ENCODE measurements at places on chromosomes 11 and 22.

- DNase-seq = no peak
These were observed 9.4 kb upstream of the PIM3 start for GRCh38 chr22:49951000-49951677.

GRCh38 chr11:63243533-63243932, at the start of gene SLC22A25:
Gene SLC22A25, minus strand, starts transcription at chr11:63243599. Its CDS starts 13,947 bp downstream, at chr11:63229652.
- DNase-seq = no peak

DNA sequence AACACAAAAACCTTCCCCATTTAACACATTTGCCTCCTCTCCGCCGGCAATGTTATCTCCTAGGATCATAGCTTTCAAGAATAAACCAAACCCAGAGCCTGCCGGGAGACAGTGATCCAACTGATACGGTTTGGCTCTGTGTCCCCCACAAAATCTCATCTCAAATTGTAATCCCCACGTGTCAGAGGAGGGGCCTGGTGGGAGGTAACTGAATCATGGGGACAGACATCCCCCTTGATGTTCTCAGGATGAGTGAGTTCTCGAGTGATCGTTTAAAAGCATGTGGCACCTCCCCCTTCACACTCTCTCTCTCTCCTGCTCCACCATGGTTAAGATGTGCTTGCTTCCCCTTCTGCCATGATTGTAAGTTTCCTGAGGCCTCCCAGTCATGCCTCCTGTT, 33.3 kb downstream of the RBFOX2 start:
- DNase-seq = no peak

- DNase-seq = no peak
These were observed 22.7 kb upstream of the RASD2 start for GRCh38 chr22:35517769-35518530.

- peak; percentile 25 for DNase-seq
These were observed 102.7 kb downstream of the MRTFA start for GRCh38 chr22:40533712-40534378.

- no peak for DNase-seq
These were observed 35.3 kb downstream of the MYBPC3 start for GRCh38 chr11:47317064-47317828.

- DNase-seq = no peak
These were observed 9.3 kb upstream of the MIAT start for GRCh38 chr22:26648011-26648497.

DNA sequence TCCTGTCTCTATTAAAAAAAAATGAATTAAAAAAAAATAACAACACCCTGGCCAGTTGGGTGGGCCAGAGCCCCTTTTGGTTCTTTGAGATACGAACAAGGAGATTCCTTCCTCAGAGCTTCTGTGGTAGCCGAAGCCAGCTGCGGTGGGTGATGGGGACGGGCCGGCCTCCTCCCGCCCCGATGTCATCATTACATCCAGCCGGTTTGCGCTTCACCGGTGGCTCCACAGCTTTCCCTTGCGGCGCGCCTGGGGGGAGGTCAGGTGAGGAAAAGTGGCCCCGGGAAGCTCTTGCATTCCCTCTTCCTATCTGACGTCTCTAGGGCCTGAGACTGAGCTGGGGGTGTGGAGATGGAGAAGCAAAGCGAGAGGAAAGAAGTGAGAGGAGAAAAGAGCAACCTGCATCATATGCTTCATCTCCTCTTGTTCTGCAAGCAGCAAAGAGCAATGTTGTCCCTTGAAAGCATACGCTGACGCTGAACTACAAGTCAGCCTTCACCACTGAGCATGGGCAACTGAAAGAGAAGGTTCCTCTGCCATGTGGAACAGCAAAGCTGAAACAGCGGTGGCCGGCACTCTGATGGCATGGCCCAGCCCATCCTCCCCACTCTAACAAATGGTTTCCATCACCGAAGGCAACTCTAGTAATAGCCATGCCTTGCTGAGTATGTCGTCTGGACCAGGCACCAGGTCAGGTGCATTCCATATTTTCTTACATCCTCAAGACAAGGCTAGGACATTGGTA, 6.0 kb downstream of the ADAMTS8 start:
- DNase-seq = no peak

DNA sequence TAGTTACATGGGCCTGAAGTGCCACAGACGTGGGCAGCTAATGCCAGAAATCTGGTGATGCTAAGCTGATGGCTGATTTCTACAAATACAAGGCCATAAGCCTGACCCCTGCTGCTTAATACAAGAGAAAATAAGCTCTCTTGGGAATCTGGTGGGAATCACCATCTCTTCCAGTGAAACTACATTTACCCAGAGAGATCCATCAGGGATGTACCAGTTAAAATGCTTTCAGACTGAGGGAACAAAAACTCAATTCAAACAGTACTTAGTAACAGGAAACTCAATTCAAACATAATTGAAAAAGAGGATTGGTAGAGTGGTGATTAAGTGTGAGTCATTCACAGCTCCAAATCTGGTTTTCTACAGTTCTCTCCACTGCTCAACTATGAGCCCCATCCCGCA, 1.7 kb upstream of the CAVIN3 start:
- no peak for DNase-seq

DNA sequence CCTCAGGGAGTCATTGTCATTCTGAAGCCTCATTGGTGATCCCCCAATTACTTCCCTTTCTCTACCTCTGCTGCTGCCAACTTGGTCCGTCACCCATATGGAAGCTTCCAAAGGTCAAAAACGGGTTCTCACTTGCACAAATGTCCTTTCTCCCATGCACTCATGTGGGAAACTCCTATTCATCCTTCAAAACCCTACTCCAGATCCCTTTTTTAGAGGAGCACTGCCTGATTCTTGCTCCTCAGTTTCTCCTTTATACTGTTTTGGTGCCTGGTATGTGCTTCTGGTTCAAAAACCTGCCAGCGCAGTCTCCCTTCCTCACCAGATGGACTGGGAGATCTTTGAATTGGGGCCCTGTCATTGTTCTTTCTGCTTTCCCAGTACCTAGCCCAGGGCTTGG, 41.9 kb downstream of the MYO18B start:
- DNase-seq = no peak

DNA sequence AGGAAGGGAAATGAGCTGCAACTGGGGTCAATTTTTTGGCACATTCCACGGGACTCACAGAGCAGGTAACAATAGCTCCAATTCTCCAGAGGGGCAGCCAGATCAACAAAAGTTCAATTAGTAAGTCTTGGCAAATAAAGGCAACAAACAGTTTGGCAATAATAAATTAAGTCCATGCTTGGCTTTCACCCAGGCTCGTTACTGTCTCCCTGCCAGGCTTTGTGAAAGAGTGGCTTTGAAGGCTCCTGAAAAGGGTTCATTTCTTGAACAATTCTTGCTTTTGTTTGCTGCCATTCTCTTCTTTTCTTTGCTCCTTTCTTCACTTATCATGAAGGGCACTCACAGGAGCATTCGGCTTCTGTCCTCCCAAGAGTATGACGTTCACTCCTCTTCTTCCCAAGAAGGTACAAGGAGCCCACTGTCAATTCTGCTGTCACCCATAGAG, 123.3 kb downstream of the APIP start:
- DNase-seq = no peak

GRCh38 chr11:47216121-47216798, 1.5 kb downstream of the DDB2 start:
- DNase-seq = peak; percentile 61

DNA sequence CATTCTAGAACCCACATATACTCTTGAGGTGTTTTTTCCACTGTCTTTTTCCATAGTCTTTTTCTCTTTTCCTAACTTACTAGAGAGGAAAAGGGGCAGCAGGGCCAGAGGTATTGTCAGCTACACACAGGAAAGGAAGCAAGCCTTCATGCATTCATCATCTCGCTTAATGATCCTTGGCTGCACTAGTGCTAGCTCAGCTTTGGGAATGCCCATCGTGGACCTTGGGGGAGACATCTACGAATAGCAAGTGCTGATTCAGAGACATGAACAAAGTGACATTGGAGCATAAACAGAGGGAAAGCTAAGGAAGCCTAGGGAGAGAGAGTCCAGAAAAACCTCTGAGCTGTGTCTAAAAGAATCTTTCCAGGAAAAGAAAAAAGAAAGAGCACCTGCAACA, 466.3 kb upstream of the ARHGAP42 start:
- no peak for DNase-seq

DNA sequence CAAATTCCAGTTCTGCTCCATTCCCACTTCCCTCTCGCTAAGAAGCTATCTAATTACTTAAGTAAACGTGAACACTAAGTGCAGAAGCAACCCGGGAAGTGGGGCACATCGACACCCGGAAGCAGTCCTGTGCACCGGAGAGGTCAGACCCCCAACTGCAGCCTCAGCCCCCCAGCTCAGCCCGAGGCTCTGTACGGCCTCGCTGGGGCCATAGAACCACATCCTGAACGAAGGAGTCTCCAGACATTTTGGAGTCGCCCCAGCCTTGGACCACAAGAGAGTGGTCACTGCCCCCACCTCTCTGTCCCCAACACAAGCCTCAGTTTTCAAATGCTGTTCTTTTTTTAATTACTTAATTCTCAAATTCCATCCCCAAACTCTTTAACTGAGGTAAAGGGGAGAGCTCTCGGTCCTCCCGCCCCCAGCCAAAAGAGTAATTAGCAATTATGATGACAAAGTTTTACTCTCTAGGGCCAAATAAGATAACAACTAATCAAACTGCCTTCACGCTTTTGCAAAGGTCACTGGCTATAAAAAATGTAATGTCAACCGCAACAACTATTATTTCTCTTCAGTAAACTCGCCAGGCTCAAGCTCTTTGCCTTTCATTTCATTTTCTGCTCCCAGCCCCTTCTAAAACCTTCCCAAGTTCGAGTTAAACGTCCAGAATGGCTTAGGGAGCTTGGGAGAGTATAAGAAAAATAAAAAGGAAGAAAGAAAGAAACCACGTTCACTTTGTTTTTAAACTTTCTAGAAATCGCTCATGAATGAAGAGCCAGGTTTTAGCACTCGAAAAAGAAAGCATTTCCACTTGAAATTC, 2.2 kb downstream of the PAX6 start:
- DNase-seq = no peak

DNA sequence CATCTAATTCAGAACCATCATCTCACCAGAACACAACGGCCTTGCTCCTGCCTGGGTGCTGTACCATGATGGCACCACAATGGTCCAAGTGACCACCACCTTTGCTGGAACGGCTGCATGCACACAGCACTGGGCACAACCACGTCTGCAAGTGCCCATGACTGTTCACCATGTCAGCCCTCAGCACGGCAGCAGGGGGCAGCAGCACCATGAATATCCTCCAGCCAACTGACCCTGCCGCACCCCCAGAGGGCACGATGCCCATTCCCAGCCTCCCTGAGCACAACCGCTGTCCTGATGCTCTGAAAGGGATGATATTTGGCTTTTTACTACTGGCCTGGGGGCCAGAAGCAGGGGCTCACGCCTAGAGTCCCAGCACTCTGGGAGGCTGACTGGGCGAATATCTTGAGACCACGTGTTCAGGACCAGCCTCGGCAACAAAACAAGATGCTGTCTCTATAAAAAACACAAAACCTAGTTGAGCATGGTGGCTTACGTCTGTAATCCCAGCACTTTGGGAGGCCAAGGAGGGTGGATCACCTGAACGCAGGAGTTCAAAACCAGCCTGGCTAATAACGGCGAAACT, 25.7 kb downstream of the DRD4 start:
- DNase-seq = no peak

DNA sequence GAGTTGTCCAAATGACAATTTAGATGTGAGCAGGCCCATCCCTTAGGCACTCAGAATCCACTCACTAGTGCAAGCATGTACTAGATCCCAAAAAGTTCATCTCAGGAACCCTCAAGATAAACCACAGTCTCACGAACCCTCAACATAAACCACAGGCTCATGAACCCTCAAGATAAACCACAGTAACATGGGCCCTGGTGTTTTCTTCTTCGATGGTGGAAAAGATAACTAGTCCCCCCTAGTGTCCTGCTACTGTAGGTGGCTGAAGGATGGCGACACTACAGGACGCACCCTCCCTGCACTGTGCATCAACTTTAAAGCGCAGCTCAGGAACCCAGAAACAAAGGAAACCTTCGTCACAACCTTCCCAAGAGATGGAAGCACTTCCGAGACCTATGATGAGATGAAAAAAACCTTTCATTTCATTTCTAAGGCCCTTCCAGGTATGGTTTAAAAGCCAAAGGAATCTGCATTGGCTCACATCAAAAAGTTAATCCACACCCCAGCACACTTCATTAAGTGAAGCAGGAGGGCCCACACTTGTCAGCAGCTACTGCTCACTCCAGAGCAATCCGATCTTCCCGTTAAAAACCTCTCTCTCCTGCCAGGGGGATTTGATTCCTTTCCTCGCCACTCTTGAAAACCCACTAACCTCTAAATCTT, 2.4 kb downstream of the LARGE1 start:
- DNase-seq = no peak

DNA sequence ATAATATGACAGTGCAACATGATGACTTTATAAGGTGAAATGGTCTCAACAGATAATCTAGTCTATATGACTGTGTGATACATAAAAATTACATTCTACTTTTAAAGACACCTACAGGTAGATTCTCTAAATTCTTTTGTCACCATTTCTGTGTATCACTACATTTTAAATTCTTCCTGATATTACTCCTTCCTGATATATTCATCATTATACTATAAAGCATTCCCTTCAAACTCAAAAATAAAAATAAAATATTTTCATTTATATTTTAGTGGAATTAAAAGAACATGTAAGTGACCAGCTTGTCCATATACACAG, 1062.3 kb downstream of the DLG2 start:
- no peak for DNase-seq

GRCh38 chr22:45225732-45226502, 14.8 kb downstream of the KIAA0930 start:
- DNase-seq = no peak

GRCh38 chr11:92295175-92296137, 70.8 kb downstream of the FAT3 start:
- DNase-seq = no peak

DNA sequence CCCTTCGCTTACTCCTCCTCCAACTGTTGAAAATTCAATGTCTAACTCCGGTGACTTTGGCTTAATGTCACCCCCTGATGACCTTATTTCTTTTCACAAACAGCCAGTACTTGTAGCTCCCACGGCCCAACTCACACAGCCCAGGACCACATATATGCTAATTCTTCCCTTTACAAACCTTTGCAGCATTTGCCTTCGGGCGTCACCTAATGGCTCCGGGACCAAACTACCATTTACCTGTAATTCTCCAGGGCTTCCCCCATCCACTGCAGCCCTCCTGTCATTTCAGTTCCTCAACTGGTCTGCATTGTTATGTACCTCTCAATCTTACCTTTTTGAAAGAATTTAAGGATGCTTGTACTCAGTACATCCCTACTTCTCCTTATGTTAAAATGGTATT, 29.8 kb upstream of the OR56B4 start:
- no peak for DNase-seq

DNA sequence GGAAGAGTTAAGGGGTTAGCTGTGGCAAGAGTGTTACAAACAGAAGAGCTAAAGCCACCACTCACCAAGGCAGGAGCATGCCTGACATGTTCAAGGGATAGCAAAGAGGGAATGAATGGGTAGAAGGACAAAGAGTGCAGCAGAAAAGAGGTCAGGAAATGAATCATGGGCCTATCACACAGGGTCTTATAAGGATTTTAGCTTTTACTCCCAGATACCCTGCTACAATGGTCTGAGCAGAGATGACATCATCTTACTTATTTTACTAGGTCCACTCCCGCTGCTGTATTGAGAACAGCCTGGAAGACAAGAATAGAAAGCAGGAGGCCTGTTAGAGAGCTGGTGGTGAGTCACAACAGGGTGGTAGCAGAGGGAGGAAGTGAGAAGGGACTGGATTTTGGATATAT, 9.8 kb downstream of the TRAF6 start:
- DNase-seq = peak; percentile 23
